Activated CD4-positive, CD25-positive, alpha-beta regulatory T cell (primary cell): ENCODE measurements at places on chromosomes 7 and 10.

DNA sequence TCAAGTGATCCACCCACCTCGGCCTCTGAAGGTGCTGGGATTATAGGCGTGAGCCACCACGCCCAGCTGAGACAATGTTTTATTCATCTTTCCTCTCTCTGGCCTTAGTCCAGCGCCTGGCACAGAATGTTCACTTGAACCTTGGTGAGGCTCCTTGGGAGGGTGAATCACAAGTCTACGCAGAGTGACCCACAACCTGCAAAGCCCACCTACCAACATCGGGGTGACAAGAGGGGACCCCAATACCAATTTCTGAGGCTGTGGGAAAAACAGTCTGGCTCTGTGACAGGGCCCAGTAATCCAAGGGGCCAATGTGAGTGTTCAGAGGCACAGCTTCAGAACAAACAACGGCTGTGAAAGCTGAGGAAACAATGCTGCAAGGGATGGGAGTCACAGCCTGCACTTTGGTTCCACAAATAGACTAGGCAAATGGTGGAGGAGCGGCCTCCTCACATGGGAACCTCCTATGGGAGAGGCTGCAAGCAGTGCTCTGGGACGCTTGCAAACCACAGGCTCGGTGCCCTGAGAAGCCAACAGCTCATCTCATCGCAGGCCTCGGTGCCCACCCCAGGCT, 5.6 kb upstream of the MALSU1 start:
- no peak for DNase-seq

DNA sequence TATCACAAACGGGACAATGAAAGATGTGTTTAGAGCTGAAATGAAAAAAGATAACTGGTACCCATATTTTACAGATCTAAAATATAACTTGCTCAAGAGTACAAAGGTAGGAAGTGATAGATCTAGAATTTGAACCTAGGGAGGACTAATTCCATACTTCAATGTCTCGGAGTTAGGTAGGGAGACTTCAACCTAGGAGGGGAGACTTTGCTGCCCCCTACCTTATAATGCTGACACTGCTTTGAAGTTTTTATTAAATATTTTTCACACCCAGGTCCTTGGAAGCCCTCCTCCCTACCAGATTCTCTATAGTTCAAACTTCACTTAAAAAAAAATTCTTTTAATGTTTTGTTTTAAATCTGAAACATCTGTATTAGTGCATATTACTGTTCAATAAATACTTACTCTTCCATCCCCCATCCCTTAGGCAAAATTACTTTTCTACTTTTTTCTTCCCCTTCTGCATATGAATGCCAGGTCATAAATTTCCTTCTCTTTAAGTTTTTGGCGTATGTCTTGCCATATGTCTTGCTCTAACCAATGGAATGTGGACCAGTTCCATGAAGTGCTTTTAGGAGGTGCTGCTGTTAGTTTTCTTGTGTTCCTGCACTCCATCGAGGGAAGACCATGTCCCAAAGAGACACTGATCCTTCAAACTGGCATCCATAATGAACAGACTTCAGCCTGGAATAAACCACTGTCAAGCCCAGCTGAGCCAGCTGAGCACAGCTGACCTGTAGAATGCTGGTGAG, 57.8 kb downstream of the MICU1 start:
- DNase-seq: no peak

- no peak for DNase-seq
Observed at GRCh38 chr10:119803264-119803663, 69.4 kb downstream of the MCMBP start.

DNA sequence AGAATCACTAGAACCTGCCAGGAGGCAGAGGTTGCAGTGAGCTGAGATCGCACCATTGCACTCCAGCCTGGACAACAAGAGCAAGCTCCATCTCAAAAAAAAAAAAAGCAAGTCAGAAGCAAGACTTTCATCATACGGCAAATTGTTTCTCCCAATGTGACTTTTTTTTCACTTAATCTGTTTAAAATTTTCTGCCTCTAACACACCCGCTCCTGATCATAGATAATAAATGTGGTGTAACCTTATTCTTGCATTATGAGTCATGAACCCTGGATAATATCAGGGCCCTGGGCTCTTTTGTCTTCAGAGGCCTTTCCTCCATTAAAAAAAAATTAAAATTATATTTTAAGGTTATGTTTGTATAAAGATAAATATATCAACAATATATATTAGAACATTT, 111.4 kb upstream of the JCAD start:
- DNase-seq: no peak

- no peak for DNase-seq
Observed at GRCh38 chr10:89651916-89652573, 7.0 kb upstream of the PANK1 start.

DNA sequence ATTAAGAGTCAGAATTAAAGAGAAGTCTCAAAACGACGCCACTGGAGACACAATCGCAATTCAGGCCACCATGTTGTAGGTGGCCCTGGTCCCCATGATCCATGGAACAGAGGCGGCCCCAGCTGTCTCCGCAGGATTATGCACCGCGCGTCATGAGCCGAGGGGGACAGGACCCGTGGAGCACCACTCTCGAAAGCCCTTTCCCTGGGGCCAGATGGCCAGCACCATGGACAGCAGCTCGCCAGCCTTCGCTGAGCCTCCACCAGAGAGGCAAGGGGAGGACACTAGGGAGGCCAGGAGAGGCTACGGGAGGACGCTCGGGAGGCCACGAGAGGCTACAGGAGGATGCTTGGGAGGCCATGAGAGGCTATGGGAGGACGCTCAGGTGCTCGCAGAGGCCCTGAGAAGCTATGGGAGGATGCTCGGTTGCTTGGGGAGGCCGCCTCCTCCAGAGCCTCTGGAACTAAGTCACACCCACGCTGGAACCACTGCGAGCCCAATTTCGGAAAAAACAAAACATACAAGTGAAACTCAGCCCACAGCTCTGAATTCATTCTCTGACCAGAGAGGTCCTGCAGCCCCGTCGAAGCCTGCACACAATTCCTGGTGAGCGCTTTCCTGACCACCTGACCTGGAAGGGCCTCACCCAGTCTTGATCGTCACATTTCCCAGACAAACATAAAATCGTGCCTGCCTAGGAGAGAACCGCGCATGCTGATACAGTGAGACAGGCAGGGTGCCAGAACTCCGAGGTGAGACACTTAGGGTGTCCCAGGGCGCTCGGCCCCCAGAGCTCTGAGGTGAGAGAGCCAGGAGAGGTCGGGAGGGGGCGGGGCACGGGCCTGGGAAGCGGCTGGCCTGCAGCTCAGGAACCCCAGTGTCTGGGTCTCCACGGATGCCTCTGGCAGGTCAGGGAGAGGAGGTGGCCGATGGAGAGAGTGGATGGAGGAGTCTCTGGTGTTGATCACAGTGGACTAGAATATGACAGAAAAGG, 224.4 kb downstream of the PTPRN2 start:
- DNase-seq: no peak

GRCh38 chr10:69685426-69685801, 55.4 kb downstream of the FAM241B start:
- no peak for DNase-seq

GRCh38 chr10:124699471-124700292, 44.5 kb downstream of the FAM53B start:
- no peak for DNase-seq

GRCh38 chr10:61992671-61993668, 91.5 kb downstream of the ARID5B start:
- no peak for DNase-seq

DNA sequence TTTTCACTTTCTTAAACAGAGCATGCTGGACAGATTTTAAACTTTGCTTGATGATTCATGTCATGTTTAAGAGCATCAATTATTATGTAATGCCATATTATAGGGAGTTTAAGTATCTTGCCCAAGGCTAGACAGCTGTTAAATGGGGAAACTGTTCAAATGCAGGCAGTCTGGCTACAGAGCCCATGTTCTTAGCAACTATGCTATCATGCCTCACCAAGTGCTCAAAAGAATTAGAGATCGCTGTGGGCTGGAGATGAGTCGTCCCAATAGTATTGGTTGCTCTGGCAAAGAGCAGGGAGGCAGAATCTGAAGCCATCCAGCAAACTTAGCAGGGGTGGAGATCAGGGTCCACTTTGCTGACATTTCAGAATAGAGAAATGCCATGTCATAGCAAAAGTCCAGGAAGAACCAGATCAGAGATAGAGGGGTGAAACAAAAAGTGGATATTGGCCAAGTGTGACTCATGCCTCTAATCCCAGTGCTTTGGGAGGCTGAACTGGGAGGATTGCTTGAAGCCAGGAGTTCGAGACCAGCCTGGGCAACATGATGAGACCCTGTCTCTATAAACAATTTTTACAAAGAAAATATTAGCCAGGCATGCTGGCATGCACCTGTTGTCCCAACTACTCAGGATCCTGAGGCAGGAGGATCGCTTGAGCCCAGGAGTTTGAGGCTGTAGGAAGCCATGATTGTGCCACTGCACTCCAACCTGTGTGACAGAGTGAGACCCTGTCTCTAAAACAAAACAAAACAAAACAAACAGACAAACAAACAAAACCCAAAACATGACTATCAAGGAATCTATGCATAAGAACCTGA, 57.8 kb downstream of the BAMBI start:
- no peak for DNase-seq

- no peak for DNase-seq
Observed at GRCh38 chr10:43390759-43391158, 18.2 kb downstream of the HNRNPF start.

DNA sequence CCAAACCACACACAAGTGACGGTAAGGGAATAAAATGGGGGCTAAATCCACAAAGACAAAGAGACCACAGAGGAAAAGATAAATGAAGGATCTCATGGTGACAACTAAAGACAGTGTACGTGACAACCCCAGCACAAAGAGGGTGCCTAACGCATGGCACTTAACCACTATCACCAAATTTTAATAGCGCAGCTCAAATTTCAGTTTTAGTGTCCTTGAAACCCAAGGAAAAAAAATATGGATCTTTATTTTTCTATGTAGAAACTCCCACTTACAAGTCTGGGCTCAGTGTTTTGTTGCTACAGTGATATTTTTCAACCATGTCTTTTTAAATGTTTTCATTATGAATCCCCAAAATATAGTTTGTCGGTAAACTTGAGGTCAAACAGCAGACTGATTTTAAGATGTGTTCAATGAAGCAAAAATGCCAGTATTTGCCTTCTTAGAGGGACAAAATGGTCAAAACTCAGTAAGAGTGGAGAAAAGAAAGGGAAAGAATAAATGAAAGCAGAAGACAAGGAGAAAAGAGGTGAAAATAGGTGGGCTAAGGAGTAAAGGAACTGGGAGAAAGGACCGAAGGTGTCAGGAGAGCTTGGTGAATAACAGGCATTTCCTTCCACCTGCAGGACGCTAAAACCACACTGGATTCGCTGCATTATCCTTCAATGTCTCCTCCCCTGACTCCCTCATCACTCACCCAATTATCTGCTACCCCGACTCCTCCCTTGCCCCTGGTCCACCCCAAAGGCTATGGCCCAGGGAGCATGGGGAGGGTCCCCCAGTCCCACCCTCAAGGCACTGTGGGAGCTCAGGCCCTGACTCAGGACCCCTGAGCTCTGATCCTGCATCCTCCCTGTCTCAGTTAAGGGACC, 3.5 kb downstream of the ASB13 start:
- DNase-seq: no peak

DNA sequence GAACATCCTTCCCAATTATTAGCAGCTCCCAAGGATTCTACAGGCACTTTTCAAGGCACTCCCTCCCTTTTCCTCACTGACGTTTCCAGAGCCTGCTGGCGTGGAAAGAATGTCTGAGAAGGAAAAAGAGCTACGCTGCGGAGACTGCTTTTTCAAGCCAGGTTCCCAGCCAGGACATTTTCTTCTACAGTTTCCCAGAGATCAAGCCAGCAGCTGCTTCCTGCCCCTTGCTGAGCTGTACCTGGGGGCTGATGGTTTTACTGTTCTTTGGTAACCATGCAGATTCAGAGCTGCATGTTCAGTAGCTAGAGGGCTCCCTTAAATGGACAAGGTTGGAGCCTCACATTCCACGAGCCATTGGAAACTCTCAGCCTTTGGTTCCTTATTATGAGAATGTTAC, 133.4 kb downstream of the EVX1 start:
- DNase-seq: no peak

DNA sequence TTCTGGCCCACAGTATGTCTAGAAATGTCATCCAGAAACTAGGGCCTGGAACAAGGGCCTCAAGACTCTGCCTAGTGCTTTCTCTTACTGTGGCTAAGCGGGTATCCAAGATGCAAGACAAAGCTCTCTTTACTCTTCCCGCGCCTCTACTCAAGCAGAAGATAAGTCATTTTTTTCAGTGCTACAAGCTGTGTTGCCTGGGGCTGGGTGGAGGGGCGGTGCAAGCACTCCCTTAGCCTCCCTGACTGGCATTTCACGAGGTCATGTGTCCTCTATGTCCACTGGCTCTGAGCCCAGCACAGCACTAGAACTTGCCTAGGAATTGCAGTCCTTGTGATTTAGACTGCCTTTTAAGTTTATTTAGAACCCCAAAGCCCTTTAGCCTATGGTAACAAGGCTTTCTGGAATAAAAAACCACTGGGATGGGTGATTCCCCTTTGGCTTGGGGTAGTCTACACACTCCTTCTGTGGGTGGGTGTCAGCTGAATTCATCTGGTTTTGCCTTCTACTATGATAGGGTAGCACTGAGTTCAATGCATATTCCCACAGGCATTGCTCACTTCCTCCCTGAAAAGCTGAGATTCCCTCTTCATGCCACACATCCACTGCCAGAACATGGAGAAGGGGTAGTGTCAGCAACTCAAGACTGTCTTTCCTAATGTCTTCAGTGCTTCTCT, 371.8 kb upstream of the KCND2 start:
- DNase-seq: no peak

DNA sequence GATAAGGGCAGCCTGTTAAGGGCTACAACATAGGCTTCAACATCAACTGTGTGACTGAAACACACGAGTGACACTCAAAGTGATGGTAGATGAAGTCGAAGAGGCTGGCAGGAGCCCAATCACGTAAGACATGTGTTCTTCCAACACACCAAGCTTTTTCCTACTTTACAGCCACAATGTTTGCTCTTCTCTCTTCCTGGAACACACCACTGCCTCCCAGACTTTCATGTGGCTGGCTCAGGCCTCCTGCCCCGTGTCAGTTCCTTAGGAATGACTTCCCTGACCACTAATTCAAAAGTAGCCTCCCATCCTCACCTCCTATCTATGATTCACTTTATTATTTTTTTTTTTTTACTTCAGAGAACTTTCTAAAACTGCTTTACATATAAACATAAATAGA, 209.2 kb downstream of the GPAM start:
- no peak for DNase-seq

- DNase-seq: no peak
Observed at GRCh38 chr10:125005312-125006187, 63.6 kb downstream of the ZRANB1 start.

DNA sequence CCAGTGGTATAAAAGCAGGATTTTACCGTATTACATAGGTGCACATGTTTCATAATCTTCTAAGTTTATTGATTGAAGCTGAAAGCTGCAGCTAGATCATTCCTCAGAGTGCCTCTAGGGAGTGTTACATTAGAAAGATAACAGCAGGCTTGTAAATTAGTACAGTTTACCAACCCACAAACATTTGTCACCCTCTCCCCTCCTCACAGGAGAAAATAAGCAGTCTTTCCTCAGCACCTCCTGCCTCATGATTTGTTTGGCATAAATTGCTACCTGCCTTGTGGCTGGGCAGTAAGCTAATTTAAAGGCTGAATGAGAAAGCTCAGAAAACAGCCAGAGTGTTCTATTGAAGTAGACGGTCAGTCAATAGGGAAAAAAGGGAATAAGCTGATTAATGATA, 74.2 kb downstream of the NXPH1 start:
- DNase-seq: no peak

GRCh38 chr10:100436255-100436654, 26.6 kb upstream of the WNT8B start:
- no peak for DNase-seq

- no peak for DNase-seq
Observed at GRCh38 chr10:75396631-75397495, 4.7 kb downstream of the ZNF503 start.
